ENCODE measurements at places on chromosomes 1 and 21.
A peak's percentile ranks its signal among the peaks of the same experiment; 100 is the strongest.

GRCh38 chr1:247373721-247374141 lies 42.1 kb upstream of the ZNF496 start:
- peak; percentile 40 for DNase-seq

DNA sequence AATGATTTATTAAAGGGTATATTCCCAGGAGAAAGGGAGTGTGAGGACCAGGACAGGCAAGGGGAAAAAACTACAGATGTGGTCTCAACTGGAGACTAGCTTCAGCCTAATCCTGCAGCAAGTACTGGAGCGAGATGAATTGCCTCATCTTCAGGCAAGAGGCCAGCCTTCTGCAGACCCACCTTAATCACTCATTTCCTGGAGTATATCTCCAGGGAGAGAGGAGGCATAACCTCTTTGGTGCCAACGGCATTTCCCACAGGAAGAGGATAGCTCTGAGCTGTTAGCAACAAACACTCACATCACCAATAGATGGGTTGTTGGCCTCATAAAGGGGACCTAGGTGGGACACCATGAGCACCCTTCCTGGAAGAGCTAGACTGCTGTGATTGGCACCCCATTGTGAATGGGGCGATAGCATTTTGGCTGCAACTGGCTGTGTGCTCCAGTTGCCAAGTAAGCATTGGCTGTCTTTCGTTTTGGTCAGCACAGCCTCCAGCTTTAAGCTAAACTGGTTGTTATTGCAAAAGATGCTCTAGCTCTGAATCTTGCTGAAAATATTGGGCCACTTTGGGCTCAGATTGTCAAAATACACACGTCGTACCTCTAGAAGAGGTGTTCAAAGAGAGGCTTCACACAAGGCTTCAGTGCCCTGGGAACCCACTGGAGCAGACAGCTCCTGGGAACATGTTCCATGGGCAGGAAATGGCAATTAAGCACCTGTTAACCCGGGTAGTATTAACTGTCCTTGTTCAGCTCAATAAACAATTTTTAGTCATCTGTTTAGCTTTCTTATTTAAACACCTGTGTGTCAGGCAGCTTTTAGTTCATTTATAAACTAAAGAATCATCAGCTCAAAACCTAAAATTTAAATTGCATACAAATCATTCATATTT lies 314.8 kb upstream of the C1orf87 start:
- no peak for DNase-seq

DNA sequence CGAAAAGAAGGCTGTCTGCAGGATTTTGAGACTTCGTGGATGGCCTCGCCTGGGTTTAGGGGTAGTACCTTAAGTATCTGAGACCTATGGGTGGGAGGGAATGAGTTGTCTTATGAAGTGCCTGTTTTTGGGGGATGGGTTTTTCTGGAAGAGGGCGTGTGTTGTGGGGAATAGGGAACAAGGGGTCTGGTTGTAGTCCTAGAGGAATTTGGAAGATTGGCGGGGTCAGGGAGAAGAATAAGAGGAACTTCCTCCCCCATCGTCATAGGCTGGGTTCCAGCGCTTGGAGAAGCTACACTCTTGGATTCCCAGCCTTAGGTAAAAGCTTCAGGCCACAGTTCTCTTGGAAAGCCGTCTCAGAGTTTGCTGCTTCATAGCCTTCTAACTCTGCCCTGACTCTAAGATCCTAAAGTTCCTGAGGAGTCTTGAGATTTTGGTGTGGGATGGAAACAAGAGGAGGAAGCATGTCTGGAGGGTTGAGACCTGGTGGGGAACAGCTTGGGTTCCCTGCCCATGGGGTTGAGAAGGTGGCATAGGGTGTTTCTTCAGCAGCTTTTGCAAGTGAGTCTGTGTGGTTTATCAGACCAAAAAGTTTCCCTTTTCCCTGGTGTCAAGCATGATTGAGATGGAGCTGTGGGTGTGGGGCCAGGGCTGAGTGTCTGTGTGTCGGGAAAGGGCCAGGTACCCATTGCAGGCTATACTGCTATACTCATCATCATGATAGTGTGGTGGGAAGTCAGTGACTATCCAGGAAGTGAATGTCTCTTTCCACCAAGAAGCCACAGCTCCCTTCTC lies 1.8 kb downstream of the VANGL2 start:
- no peak for DNase-seq

DNA sequence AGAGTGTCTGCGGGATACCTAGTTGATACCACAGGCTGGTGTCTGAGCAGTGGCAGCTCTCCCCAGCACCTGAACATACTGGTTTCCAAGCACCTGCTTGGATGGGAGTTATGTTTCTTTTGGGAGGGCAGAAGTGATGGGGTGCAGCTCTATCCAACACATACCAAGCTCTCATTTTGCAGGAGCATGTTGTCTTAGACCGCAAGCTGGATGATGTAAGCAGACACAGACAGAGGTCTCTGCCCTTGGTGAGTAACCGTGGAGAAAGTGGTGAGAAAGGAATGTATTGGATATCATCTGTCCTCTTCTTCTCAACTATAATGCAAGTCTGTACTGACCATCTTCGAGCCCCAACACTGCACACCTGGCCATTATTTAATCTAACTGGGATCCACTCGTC lies 37.4 kb downstream of the ZNF496 start:
- no peak for DNase-seq

DNA sequence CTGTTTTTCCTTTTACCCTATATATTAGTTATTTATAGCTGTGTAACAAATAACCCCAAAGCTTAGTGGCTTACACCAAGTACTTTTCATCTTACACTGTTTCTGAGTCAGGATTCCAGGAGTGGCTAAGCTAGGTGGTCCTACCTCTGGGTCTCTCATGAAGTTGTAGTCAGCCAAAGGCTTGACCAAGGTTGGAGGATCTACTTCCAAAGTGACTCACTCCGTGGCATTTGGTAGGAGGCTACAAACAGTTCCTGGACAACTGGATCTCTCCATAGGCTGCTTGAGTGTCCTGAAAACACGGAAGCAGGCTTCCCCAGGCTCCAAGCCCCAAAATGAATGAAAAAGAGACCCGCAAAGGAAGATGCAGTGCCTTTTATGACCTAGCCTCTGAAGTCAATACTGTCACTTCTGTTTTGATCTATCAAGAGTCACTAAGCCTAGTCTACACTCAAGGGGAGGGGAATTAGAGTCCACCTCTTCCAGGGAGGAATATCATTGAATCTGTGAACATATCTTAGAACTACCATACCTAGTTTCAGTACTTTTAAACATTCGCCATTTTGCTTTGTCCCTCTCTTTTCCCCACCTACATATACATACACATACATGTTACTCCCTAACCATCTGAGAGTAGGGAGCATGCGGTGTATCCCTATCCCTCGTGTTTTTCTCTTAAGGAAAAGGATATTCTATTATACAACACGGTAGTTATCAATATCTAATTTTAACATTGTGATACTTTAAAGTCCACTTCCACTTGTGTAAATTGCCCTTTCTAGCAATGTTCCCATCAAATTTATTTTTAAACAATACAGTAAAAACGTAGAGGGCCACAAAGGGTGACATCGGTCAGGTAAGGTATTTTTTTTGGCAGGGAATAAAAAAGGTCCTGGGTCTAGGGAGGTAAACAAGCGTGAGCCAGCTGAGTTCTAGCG lies 67.2 kb downstream of the SLC35A3 start:
- no peak for DNase-seq

GRCh38 chr1:225155555-225155954 lies 226.1 kb downstream of the DNAH14 start:
- no peak for DNase-seq

GRCh38 chr1:31584869-31585735 lies 8.8 kb downstream of the TINAGL1 start:
- DNase-seq: no peak

- no peak for DNase-seq
These were observed 118.7 kb downstream of the IER5 start for GRCh38 chr1:181206979-181207790.

DNA sequence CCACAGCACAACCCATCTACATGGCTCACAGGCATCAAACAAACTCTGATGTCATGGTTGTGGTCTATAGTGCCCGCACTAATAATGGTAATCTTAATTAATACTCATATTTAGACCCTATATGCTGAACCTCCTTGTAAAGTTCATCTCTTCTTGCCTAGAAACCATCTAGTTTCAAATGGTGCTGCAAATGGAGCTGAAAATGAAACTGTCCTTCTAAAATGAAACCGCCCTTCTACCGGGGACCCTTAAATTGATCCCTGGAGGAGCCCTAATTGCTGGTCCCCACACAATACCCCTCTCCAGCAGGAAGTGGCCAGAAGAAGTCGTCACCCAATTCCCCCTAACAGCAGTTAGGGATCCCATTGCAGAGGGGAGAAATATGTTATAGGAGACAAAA lies 612.6 kb downstream of the MRPL39 start:
- DNase-seq: no peak

DNA sequence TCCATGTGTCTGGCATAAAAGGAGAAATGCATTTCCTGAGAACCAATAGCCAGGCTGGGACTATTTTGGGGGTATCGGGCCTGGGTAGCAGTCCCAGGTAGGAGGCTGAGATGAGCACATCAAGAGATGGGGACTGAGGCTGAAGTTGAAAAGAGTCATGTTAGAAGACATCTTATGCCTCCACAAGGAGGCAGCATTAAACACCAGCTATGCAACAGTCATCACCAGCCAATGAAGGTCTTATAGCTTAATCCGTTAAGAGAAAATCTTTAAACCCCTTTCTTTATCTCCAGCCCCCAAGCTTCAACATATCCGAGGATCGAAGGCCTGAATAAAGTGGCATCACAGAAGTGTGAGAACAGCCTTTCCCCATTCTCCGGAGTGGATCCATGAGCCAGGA lies 640.7 kb upstream of the PTBP2 start:
- no peak for DNase-seq

GRCh38 chr21:42760951-42761751 lies 107.7 kb downstream of the PDE9A start:
- no peak for DNase-seq

- DNase-seq: no peak
These were observed 72.1 kb downstream of the VPS26C start for GRCh38 chr21:37195059-37195458.

GRCh38 chr21:33206771-33207281 lies 22.9 kb upstream of the IFNAR2 start:
- no peak for DNase-seq

DNA sequence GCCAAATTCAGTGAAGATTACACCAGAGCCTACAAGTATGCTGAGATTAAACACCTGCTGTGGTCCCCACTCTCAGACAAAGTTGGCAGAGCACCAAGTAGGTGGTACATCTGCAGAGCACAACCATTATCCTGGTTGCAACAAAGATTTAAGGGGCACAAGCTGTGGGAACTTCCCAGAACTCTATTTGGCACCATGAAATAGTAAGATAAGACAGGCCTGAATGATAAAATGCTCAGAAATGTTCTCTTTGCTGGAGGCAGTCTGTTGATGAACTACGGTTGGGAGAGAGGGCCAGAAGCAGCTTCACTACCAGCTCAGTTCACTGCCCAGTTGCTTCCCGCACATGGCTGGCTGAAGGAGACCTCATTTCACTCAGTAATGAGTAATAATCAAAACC lies 19.9 kb downstream of the RPL5 start:
- DNase-seq: no peak

DNA sequence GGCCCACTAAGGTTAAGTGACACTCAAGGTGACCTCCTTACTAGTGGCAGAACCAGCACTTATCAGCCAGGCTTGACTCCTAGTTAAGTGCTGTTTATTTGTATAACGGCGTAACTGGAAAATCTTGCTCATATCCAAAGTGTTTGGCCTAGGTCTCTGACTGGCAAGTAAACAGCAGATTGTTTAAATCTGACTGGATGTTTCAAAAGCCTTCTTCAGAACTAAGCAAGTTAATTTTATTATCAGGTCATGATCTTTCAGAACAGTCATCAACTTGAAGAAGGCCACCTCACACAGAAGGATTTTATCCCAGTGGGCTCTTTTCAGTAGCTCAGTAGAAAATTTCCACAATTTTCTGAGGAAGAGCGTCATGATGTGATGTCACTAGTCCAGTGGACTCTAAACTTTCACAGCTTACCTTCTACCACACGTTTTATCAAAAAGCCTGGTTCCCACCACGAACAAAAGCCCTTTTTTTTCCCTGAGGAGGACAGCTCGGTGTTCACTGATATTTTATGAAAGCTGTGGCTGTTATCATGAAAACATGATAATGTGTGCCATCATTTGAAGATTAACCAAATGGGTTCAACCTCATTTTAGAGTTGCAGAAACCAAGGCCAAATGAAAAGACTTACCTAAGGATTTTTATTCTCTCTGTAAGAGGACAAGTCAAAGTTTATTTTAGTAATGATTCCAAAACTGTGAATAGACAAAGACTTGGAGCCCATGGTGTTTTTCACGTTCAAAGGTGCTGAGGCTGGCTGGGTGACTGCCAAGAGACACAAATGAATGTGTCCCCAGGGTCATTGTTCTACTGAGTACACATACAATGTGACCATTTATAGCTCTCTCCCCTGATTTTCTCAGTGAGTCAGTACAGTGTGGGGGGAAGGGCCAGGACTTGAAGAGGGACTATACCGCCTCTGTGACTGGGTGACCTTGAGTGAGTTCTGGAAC lies 9.1 kb downstream of the SGIP1 start:
- DNase-seq: no peak

GRCh38 chr1:185733818-185734735 lies at the start of gene HMCN1:
Gene HMCN1 (plus strand): TSS chr1:185734391. CDS start chr1:185734780, 389 bp downstream.
- no peak for DNase-seq

GRCh38 chr1:7040969-7041695 lies 255.9 kb downstream of the CAMTA1 start:
- no peak for DNase-seq

DNA sequence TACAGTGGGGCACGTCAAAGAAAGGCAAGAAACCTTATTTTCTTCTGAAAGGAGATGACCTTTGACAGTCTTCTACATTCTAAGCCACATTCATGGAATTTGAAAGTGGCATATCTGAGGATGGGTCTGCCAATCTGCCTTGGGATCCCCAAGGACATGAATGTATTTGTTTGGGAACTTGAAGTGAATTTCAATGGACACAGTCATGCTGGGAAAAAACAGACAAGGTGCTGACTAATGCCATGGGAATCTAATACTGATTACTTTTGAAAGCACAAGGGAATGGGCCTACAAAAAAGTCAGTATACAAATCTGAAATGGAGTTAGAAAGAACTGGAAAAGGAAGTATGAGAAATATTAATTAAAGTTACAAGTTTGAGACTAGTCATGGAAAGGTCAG lies 128.8 kb downstream of the KCNJ6 start:
- DNase-seq: no peak

- no peak for DNase-seq
These were observed 73.4 kb upstream of the F3 start for GRCh38 chr1:94614996-94615395.

DNA sequence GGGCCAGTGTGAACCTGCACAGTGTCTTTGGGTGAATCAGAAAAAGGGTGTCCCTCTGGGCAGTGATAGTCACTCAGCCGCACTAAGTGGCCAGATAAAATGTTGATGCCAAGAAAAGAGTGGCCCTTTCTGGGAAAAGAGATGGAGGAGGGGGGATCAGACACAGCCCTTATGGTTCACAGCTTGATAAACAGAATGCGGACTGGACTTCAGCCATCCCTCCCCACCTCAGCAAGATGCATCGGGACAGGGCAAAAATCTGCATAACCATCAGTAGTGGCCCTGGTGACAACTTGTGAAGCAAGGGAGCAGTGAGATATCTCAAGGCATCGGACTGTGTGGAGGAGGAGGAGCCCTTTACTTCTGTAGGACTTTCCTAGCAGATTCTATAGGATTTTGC lies 353.8 kb upstream of the PLXNA2 start:
- no peak for DNase-seq

- peak; percentile 5 for DNase-seq
These were observed 40.4 kb downstream of the DAP3 start for GRCh38 chr1:155729031-155729898.
